ENCODE measurements at places on chromosomes 12 and 14.

DNA sequence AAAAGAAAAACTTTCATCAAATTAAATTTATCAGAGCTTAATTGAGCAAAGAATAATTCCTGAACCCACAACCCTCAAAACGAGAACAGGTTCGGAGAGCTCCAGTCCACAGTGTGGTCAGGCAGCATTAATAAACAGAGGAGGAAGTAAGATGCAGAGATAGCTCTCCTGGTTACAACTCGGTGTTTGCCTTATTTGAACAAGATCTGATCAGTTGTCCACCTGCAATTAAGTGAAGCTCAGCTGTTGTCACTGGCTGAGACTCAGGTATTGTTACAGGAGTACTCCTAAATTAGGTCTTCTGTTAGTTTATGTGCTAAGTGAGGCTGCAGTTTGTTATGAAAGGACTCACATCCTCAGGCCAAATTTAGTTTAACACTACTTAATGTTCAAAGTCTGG lies 451.4 kb upstream of the PDE3A start:
- DNase-seq: no peak

DNA sequence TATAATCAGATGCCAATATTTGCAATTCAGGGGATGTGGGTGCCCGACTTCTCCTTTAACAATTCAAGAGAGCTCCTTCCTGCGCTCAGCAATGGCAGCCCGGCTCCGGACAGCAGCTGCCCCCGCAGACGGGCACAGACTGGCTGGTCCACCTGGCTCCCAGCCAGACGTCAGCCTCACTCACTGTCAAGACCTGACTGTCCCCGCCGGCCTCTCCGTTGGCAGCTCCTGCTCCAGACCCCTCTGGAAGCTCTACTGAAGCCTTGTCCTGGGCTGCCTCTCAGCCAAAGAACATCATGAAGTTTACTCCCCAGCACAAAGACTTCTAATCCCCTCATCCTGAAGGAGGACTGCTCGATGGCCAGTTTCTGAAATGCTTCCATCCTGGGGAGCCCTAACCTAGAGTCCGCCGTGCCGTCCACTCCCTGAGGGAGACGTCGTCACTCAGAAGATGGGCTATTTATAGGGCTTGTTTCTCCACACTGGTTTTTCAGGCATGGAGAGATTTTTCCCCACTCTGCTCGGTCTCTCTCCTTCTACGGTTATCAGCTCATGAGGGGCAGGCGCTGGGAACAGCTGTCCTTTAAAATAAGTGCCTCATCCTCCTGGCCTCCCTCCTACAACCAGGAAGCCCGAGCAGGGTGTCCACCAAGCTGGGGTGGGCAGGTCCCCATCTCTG lies 126.2 kb downstream of the RFLNA start:
- DNase-seq: no peak

DNA sequence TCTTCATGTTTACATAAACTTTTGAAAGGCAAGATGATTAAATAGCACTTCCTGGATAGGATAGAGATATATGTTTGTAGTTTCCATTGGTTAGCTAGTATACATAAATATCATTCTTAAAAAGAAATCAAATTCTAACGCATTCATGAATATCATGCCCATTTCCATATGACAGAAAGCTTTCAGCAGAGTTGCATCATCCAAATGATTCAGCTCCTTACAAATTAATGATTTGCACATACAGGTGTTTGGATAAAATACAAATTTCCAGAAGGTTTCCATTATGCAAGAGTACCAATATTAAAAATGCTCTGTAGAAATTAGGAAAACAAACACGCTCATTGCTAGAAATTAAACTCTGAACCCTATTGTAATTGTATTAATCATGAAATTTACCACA lies 264.4 kb downstream of the FOXG1 start:
- no peak for DNase-seq

- peak; percentile 20 for DNase-seq
Observed at GRCh38 chr12:121537814-121538698, 42.8 kb downstream of the KDM2B start.

DNA sequence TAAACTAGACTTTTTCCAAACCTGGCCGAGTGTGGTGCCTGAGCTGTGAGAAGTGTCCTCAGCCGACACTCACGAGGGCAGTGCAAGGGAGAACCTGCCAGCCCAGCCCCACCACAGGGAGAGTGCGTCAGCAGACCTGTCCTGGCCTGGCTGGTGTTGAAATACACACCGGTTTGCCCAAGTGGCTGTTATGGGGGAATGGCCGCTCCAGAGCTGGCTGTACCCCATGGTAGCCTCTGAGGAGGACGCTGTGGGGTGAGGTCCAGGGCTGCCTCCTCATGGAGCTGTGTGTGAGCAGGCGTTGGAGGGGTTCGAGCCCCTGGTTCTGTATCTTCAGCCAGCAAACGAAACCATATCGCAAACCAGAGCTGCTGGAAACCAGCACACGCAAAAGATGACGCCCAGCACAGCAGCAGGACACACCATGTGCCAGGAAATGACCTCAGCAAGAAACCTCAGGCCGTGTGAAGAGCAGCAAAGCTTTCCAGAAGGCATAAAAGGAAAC lies 9.4 kb downstream of the ANKRD9 start:
- peak; percentile 18 for DNase-seq

DNA sequence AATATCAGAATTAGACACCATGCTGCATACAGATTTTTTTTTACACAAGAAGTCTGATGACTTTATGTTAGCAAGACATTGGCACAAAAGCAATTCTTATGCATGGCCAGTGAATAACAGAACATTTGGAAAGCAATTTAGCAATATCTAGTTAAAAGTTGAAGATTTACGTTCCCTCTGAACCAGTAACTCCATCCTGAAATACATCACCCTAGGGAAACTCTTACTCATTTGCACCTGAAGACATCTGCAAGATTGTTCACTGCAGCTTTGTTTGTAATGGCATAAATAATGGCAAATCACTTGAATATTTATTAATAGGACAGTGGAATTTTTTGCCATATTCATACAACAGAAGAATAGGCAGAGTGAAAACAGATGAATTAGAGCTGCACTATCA lies 670.0 kb upstream of the NOVA1 start:
- DNase-seq: no peak

- DNase-seq: peak; percentile 56
Observed at GRCh38 chr14:93323600-93324174, 9.1 kb downstream of the BTBD7 start.

- DNase-seq: no peak
Observed at GRCh38 chr14:85439696-85440328, 90.1 kb upstream of the FLRT2 start.

DNA sequence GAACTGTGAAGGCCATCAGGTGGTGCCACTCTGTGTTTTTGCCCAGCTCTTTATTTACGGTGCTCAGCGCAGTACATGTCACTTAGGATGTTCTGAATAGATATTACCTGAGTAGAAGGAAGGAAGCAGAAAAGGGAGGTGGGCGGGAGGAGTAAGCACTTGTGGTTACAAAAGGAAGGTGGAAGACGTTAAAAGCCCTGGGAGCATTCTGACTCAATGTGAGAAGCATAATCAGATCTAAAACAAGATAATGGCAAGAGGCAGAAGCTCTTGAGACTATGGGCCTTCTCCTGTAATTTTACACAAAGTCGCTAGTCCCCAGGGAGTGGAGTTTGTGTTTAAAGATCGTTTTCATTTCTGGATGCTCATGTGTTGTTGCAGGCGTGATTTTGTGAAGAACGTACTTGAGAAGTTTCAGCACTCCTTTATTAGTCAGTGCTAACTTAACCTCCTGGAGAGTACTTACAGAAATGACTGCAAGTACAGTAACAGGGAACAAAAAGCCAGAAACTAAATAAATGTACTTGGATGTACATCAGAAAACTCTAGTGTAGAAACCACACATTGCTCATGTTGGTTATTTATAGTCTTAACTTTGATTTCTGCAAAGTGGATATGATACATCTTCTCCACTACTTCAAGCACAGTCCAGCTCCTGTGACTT lies 1523.5 kb downstream of the AACS start:
- no peak for DNase-seq

DNA sequence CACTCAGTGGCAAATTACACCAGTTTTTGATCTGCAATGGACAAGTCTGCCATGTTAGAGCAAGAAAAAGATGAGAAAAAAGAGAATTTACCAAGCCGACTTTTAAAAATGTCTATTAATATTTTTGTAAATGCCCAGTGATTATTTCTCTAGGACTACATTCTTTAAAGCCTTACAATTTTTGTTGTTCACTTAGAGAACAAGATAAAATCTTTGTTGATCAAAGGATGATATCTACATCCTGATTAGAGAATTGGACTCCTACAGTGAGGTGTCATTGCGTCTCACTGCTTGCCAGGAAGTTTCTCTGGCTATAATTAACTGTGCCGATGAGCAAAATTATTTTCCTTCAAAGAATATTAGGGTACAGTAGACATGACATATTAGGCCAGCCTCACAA lies 1.7 kb upstream of the CFAP54 start:
- DNase-seq: no peak

- DNase-seq: no peak
Observed at GRCh38 chr12:90970471-90970870, 15.5 kb upstream of the CCER1 start.

DNA sequence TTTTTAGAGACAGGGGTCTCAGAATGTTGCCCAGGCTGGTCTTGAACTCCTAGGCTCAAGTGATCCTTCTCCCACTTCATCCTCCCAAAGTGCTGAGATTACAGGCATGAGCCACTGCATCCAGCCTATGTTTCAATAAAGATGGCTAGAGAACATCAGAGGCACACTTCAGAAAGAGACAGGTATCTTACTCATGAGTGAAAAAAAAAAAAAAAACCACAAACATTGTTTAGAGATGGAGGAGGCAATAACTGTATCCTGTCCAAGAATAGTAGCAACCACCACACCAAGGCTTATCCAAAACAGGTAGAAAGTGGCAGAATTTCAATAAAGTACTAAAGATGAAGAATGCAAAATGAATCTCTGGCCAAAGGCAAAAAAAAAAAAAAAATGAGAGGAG lies 30.3 kb downstream of the EEA1 start:
- no peak for DNase-seq

DNA sequence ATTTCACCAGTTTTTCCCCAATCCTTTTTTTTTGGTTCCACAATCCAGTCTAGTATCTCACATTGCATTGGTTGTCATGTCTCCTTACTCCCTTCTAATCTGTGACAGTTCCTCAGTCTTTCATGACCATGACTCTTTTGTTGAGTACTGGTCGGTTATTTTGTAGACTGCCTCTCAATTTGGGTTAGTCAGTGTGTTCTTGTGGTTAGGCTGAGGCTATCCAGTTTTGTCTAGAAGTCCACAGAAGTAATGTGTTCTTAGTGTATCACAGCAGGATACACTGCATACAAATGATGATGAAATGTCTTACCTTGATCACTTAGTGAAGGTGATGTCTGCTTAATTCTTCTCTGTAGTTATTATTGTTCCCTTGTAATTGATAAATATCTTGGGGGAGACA lies 24.8 kb downstream of the PELI2 start:
- no peak for DNase-seq

DNA sequence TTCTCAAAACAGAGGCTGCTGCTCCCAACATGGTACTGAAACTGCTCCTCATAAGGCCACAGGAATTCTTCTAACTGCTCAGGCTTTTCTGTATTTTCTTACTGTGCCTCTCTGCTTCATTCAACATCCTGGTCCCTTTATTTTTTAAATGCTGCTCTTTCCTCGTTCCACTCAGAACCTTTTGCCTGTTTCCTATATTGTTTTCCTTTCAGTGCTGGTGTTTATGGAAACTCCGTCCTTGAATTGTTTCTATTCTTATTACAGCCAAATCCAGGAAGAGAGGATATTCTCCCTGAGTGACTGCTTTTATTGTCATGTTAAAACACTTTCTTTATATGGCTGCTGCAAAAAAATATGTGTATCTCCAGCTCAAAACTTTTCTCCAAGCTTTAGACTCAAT lies 173.0 kb upstream of the E2F7 start:
- DNase-seq: no peak

- no peak for DNase-seq
Observed at GRCh38 chr12:77609016-77609415, 221.7 kb upstream of the NAV3 start.

DNA sequence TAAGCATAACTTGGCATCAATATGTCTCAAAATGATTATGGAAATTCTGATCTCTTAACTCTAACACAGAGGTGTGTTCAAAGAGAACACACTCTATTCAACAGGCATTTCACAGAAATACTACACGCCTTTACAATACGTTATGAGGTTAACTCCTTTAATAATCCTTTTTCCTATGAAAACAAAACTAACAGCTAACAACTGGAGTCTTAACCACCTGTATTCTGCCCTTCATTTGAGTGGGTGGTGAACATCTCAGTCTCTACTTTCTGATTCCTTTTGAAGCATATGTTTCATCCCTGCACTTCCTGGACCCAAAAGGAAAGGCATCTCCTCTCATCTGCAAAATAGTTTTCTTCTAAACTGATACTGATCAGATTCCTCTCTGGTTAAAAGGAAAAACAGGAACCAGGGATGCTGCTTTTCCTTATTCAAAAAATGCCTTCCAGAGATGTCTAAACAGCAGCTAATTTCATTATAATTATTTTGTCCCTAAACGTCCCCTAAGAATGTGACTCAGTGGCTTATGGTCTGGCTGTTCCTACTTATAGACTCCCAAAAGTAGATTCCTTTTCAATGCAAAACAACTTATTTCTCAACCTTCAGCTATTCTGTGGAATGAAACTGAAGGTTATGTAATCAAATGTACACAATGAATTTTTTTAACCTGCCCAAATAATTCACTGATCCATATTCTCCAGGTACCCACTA lies 24.1 kb downstream of the ITPR2 start:
- no peak for DNase-seq

- DNase-seq: peak; percentile 22
Observed at GRCh38 chr14:65412856-65413738, 567 bp downstream of the FUT8 start.

DNA sequence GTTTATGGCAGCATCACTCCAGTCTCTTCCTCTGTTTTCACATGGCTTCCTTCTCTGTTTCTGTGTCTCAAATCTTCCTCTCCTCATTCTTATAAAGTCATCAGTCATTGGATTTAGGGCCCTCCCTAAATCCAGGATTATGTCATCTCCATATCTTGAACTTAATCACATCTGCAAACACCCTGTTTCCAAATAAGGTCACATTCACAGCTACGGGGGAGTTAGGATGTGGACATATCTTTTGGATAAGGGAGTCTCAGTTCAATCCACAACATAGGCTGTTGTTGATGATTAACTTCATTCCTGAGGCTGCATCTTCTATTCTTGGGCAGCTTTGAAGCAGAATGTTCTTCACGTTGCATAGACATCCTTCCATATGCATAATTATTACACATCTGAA lies 40.3 kb upstream of the NTF3 start:
- no peak for DNase-seq

DNA sequence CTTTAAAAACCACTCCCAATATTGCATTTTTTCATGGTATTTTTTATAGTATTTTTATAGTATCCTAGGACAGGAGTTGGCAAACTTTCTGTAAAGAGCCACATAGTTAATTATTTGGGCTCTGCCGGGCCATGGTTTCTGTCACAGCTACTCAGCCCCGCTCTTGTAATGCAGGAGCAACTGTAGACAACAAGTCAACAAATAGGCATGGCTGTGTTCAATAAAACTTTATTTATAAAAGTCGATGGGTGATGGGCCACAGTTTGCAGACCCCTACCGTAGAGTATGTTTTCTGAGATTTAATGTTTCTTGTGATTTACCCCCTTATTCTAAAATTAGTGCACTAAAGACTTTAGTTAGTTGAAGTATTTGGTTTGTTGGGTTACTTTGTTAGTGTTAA lies 25.5 kb downstream of the MDM2 start:
- no peak for DNase-seq
